Renal cortical epithelial cell (primary cell): ENCODE measurements at places on chromosomes 5 and 9. TPM values are rescaled to one million over a fixed set of nuclear protein-coding genes. Genes with fewer than 3 reads are reported as not detected.

The SLC45A2 gene
- total RNA-seq: not detected in 2 replicates

The DNAH5 gene
- total RNA-seq: 3.6 and 7.7 TPM in 2 replicates

The ATP10B gene
- total RNA-seq: under 0.01 and 0.10 TPM in 2 replicates

The PCDHA12 gene
- 2.4 and 7.8 TPM in 2 replicates for total RNA-seq

The TLE4 gene
- total RNA-seq: 8.1 and 9.6 TPM in 2 replicates

The LHFPL2 gene
- total RNA-seq: 19.2 and 25.7 TPM in 2 replicates

The RUSC2 gene
- total RNA-seq: 20.8 and 42.4 TPM in 2 replicates

- DNase-seq: no peak
These were observed 449.5 kb upstream of the TRPC7 start for GRCh38 chr5:136814619-136815378.

- DNase-seq: no peak
These were observed 157.2 kb upstream of the PHYKPL start for GRCh38 chr5:178389796-178390195.

DNA sequence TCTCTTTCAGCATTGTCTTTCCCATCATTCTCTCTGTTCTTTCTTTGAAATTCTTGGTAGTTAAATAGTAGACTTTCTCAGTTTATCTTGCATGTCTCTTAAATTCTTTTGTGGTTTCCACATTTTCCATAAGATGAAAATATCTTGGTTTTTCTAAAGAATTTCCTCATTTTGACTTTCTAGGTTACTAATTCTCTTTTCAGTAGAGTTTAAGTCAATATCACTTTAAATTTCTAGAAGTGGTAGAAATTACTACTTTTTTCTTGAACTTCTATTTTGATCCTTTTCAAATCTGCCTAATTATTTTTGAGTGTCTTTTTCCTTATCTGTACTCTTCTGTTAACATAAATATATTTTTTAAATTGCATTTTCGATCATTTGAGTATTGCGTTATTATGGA, 23.6 kb upstream of the LRRTM2 start:
- DNase-seq: no peak

- DNase-seq: peak; percentile 89
These were observed 34.8 kb downstream of the LSM11 start for GRCh38 chr5:157778121-157778805.

- peak; percentile 93 for DNase-seq
These were observed 15.3 kb downstream of the C9orf152 start for GRCh38 chr9:110192531-110193261.

- peak; percentile 86 for DNase-seq
These were observed 632.2 kb downstream of the TLR4 start for GRCh38 chr9:118336250-118336942.
